ENCODE measurements at places on chromosomes 1 and 21.
A peak's percentile ranks its signal among the peaks of the same experiment; 100 is the strongest.

DNA sequence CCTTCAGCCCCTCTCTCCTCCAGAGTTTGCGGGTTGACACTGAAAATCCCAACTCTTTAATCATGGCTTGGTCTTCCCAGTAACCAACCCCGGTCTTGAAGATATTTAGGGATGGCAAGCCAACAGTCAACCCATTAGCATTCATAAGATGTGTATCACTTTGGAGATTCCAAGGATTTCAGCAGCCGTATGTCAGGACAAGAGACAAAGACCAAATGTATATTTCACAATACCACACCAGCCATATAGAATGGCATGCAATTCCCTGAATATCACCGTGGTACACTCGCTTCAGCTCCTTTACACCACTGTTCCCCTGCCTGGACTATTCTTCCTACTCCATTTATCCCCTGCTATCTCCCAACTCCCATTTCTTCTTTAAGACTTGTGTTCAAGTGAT, 109.2 kb downstream of the CSMD2 start:
- DNase-seq, result no peak

DNA sequence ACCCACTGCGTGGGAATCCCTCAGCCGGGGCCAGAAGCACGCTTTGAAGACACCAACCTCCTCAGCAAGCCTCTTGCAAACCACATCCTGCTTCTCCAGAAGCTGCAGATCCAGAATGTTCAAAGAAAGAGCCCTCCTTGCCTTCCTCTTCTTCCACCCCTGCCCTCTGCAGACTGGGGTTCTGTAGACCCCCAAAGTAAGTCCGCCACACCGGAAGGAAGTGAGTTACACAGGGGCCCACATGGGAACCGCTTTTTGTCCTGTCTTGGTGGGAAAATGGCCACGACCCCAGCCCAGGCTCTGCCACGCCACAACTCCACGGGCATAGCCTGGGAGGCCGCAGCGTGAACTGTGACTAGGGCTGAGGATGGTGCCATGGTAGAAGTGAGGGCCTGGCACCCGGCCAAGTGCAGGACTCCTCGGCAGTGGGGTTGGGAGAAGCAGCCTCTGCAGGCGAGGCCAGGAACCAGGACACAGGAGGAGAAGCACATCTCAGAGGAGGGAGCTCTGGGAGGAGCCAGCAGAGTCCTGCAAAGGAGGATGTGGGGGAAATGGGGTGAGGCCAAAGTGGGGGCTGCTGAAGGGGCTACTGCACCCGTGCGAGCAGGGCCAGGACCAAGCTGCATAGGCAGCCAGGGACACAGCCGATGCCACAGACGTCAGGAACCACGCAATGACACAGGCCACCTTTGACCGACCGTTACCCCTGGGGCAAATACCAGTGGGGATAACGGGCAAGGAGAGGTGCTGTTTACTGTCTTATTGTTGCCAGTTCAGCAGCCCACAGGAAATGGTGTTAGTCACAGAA, 30.9 kb downstream of the PDE9A start:
- peak; percentile 39 for DNase-seq

- DNase-seq, result no peak
Measured at GRCh38 chr1:30171537-30172298, 551.7 kb downstream of the MATN1 start.

DNA sequence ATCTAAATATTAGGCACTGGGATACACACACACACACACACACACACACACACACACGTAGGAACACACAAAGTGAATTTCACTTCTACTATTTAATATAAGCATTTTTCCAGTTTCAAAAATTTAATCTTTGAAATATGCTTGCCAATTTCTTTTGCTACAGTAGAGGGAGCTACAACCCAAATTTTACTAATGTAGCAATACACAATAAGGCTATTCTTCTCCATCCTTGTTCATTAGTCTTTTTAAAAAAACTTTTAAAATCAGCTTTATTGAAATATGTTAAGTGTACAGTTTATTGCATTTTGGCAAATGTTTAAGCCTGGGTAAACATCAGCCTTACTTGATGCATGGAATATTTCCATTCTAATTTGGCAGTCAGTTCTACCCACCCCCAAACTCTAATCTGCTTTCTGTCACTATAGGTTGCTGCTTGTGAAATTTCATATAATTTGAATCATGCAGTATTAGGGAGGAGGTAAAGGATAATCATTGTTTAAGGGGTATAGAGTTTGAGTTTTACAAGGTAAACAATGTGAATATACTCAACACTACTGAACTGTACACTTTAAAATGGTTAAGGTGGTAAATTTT, 93.0 kb upstream of the TENT5C start:
- DNase-seq, result no peak

DNA sequence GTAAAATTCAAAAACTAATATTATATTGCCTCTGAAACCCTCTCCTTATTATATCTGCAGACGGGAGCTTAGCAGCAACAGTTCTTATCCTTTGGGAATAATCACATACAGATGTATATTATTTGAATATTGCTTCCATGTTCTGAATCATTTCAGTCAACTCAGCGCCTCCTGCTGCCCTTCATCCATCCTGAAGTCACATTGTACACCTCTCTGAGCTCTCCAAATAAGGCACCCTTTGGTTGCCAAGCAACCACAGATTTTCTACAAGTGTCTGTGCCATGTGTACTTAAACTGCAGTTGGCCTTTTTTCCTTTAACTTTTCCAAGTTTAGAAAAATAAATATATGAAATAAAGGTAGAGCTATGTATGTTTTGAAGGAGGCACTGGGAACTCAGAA, 384.3 kb downstream of the LRRIQ3 start:
- DNase-seq, result no peak

- DNase-seq, result no peak
Measured at GRCh38 chr21:39631842-39632562, 19.3 kb downstream of the B3GALT5 start.

- DNase-seq, result no peak
Measured at GRCh38 chr1:15961492-15961891, 14.4 kb downstream of the ZBTB17 start.

DNA sequence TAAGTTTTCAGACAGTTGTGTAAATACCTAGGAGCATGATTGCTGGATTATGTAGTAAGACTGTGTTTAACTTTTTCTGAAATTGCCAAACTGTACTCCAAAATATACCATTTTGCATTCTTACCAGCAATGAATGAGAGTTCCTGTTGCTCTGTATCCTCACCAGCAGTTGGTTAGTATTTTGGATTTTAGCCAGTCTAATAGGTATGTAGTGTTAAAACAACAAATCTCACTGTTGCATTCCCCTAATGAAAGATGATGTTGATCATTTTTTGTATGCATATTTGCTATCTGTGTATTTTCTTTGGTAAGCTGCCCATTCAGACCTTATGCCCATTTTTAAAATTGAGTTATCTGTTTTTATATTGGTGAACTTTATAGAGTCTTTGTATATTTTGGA, 89.9 kb downstream of the RASAL2 start:
- DNase-seq, result no peak

- no peak for DNase-seq
Measured at GRCh38 chr21:38716942-38717341, 88.8 kb upstream of the ETS2 start.

DNA sequence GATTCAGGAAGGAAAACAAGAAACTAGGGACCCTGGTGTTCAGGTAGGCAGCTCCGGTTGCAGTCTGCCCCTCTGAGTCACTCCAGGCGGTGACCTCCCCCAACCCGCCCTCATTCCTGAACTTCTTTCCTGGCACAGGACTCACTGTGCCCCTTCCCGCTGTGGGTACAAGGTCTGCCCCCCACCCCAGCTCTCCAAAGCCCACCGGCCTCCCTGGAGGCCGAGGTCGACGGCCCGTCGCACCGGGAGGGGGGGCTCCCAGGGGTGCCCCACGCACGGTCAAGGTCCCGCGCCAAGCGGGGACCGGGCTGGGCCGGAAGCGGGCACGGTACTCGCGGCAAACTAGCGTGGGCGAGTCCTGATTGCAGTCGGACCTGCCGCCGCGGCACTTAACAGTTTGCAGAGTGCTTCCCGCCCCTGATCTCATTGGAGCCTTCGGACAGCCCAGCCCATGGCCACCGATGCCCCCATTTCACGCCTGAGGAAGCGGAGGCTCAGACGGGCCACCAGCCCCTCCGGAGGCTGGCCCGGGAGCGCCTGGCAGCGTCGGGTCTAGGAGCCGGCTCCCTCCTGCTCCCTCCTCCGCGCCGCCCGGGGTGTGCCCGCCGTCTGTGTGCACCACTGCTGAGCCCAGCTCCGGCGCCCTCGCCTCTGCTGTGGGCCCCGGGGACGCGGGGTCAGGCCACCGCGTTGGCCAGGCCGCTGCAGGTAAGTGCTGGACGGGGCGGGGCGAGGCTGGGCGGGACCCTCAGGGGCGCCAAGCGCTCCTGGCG, at the start of gene GJB3:
Gene GJB3 (plus strand): TSS at position 144 of the 773 bp plus-strand sequence. CDS start 3,549 bp downstream, outside the sequence.
- DNase-seq, result peak; percentile 9

DNA sequence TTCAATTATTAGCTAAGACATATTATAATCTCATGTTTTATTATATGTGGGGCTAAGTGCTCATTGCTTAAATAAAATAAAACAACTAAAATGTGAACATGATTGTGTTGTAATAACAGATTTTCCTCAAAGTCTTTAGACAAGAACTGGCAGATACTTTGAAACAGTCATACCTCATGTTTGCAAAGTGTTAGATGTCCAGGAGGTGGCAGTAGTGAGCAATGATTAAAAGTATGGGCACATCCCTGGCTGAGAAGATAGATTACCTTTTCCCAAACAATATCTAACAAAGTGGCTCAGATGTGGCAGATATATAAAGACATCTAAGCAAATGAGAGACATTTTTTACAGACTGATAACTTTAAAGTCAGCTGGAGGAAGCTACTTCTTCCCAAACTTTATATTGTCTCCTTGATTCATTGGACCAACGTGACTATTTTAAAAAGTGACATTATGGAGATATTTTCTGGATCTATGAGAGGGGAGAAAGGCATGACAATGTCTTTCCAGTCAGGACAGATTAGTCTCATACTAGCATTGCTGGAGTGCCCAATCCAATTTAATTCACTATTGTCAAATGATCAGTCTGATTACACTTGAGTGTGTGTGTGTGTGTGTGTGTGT, 269.8 kb downstream of the S1PR1 start:
- peak; percentile 20 for DNase-seq

- no peak for DNase-seq
Measured at GRCh38 chr1:224782281-224783000, 147.0 kb upstream of the DNAH14 start.

- no peak for DNase-seq
Measured at GRCh38 chr1:33819290-33819912, 44.5 kb upstream of the HMGB4 start.

GRCh38 chr1:209768354-209768774, 12.5 kb downstream of the TRAF3IP3 start:
- peak; percentile 85 for DNase-seq

DNA sequence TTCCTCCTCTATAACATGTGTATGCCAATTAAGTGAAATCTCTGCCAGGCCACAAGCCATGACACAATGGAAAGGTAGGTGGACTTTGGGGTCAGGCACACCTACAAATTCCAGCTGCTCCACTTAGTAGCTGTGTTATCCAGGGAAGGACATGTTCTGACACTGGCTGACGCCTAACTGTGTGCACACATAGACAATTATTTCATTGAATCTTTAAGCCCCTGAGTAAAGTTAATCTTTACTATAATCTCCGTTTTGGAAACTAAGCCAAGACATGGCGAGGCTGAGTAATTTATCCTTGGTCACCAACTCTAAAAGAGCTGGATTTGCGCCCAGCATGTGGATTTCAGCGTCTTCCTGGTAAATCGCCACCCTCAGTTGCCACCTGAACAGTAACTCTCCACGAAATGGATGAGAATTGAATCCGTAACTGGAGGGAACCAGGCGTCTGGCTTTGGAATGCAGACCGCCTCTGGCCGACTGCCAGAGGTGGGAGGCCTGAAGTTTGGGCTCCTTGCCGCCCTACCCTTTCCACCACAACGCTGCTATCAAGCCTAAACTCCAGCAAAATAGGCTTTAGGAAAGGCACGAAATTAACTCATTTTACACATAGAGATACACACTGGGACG, 888 bp upstream of the SNRPE start:
- DNase-seq, result no peak

GRCh38 chr21:42676808-42677207, 23.4 kb downstream of the PDE9A start:
- DNase-seq, result no peak

DNA sequence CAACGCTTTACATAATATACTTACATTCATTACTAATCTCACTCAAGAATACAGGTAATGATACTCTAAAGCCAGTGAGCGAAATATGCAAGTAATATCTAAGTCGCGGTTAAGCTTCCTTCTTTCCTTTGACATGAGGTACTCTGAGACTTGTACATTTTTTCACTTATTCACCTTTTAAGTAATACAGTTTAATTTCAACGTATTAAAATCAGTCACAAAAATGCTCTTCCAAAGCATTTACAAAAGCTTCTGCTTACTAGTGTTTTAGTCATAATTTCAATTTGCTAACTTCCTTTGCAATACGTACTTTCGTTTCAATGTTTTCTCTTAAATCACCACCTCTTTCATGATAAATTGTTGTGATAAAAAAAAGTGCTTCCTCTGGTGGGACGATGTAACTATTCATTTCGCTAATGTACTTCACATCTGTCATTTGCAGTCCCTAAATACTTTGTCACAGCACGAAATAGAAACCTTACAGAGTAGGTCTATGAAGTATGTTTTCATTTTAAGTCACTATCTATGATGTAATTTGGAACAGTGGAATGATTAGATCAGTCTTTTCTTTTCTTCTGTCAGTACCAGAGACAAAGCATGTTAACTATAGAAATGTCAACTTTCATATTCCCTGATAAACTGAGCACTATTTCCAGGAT, 34.0 kb upstream of the ADGRL4 start:
- DNase-seq, result no peak

DNA sequence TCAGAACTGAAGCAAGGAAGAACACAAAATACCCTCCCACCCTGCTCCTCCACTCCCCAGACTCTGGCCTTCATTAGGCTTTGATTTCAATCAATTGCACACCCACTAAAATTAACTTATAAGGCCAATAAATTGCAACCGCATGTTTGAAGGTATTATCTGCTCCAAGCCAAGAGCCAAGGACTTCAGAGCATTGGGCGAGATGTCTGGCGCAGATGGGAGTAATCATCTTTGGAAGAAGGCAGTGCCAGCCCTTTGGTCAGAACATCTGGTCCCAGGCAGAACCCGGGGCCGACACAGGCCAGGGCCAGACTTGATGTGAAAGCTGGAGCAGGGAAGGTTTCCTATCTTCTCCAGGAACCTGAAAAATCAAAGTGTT, 60.0 kb downstream of the SLC66A1 start:
- no peak for DNase-seq

DNA sequence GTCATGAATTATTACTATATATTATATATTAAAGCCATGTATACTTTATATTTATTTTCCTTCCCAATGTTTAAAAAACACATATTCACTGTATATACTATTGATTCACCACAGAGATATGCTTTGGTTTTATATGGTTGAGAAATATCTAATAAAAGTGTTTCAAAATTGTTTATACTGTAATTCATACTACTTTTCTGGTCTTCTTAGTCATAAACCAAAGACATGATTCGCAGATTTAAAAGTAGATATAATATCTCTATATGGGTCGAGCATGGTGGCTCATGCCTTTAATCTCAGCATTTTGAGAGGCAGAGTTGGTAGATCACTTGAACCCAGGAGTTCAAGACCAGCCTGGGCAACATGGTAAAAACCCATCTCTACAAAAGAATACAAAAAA, 738.4 kb downstream of the USP25 start:
- no peak for DNase-seq

- no peak for DNase-seq
Measured at GRCh38 chr1:61282387-61282786, 200.0 kb downstream of the NFIA start.

- DNase-seq, result no peak
Measured at GRCh38 chr1:85174503-85174902, 26.3 kb downstream of the SYDE2 start.

GRCh38 chr1:228004856-228005462, 1.8 kb upstream of the WNT3A start:
- no peak for DNase-seq

Data from stimulated activated naive CD8-positive, alpha-beta T cell treated with anti-CD3 and anti-CD28 coated beads, Interleukin-15, amount 100 ng/mL, for 72 hours (primary cell).